Activated CD4-positive, alpha-beta T cell treated with anti-CD3 and anti-CD28 coated beads, Interleukin-10, Interleukin-2, amounts not matched to agents 100 ng/mL and 50 ng/mL, durations not matched to agents 16 hours and 8 hours (primary cell): ENCODE measurements at places on chromosomes 7 and 10.

DNA sequence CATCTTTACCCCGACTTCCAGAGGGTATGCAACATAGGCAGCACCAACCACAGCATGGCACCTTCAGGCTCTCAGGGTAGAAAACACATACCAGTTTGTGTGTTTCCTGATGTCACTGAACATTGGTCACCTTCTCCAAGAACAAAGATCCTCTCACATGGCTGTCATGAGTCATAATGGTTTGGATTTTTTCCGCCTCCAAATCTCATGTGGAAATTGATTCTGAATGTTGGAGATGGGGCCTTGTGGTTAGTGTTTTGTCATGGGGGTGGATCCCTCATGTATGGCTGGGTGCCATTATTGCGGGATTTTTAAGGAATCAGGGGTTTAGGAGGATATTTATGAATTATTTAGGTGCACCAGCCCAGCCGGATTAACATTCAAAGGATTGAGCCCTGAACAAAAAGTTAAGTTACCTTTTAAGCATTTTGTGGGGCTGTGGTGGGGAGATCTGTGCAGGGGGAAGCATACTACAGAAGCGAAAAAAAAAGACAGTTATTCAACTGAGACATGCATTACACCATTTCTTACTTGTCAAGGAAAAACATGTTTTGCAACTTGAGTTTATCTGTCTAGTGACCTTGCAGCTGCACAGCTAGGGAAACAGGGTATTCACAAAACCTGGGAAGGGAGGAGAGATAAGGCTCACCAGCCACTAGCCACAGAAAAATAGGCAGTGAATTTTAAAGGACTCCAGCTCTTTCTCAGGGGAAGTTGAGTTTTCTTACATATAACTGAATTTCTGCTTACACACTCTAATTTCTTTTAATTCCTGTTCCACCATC lies 774.1 kb upstream of the AUTS2 start:
- DNase-seq, result no peak

DNA sequence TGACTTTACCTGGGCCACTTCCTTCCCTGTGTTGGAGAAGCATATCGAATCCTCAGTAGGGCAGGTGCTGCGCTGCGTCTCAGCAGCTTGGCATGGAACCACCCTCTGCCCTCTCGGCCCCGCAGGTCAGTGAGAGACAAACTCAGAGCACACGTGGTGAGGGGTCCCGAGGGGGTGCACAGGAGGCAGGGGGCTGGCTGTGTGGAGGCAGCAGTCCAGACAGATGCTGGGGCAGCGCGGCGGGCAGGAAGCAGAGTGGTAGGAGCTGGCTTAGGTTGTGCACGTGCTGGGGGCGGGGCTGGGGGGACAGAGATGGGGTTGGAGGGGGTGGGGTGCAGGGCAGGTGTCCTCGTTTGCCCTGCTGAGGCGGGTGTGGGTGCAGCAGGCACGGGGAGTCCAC lies 33.1 kb downstream of the NUB1 start:
- DNase-seq, result no peak

DNA sequence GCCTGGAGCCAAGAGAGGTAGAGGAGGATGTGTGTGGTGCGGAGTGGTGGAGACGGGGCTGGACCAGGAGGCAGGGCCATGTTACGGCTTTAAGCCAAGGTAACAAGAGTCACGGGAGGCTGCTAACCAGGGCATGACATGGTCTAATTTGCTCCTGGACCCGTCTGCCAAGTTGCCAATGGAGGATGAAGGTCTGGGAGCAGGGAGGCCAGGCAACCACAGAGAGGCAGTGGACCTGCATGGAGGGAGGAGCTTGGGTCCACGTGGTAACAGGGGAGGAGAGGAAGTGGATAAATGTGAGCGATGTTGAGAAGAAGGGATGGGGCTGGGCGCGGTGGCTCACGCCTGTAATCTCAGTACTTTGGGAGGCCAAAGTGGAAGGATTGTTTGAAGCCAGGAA lies 31.0 kb downstream of the SRRM3 start:
- DNase-seq, result no peak

GRCh38 chr7:95501261-95501832 lies 15.6 kb downstream of the ASB4 start:
- DNase-seq, result peak; percentile 89

DNA sequence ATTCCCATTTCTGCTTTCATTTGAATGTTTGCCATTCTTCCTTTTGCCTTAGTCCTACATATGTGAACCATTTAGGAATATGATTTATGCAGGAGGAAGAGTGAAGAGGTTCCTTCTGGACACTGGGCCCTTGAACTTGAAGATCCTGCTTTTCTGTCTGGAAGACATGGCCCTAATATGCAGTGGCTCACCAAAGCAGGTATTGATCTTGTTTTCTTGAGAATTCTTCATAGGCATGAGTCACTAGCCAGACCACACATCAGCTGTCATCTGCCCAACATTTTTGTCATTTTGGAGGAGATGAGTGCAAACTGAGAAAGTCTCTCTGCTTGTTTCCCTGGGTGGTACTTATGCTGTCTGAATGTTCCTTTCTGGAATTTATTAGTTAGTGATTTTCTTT lies 382.6 kb downstream of the LRMDA start:
- DNase-seq, result peak; percentile 1

- no peak for DNase-seq
These were observed 9.0 kb downstream of the PTF1A start for GRCh38 chr10:23200997-23201652.

DNA sequence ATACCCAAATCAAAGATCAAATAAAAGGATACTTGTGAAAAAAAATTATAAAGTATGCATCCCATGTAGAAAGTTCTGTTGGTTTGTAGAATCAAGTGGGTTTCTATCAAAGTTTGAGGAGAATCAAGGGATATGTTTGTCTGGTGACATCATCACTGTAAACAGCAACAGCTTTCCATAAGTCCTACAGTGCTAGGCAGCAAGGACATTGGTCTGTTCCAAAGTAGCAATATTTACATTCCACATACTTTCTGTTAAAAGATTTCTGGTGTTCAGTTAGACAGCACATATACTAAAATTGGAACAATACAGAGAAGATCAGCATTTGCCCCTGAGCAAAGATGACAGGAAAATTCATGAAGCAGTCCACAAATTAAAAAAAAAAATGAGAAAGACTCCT lies 683.9 kb downstream of the XPNPEP1 start:
- DNase-seq, result no peak

DNA sequence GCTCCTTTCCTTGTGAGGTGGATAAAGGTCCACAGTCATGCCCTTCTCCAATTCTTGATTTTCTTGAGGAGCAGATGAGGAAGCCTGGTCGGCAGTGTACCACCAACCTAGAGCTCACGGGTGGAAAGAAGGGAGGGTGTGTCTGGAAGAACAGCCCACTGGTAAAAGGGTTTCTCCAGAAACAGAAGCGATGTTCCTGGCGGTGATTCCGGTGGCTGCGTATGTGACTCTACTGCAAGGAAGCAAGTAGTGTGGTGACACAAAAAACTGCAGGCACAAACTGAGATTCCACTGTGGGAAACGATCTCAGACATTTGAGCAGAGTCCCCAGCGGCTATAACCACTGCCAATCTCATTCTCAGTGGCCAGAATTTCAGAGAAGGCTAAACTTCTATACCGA lies 65.9 kb upstream of the ATP6V0A4 start:
- no peak for DNase-seq
